ENCODE measurements at places on chromosomes 2 and 18. TPM values are rescaled to one million over a fixed set of nuclear protein-coding genes. Genes with fewer than 3 reads are reported as not detected.

- DNase-seq = no peak
Observed at GRCh38 chr18:46110406-46110805, 6.2 kb downstream of the HAUS1 start.

The KLHL29 gene
- 3.4 TPM for total RNA-seq

DNA sequence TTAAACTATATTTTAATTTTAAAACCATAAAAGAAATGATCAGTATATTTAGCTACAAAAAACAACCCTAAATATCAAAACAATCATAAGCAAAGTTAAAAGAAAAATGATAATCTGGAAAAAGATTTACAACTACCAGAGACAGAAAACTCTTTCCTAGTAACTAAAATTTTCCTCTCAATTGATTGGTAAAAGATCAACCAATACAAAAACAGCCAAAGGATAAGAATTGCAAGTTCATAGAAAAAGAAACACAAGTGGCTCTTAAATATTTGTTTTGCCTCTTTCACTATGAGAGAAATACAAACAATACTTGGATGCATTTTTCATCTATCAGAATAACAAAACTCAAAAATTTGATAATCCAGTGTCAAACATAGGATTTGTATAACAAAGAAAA lies 101.8 kb upstream of the ZC3H15 start:
- no peak for DNase-seq

DNA sequence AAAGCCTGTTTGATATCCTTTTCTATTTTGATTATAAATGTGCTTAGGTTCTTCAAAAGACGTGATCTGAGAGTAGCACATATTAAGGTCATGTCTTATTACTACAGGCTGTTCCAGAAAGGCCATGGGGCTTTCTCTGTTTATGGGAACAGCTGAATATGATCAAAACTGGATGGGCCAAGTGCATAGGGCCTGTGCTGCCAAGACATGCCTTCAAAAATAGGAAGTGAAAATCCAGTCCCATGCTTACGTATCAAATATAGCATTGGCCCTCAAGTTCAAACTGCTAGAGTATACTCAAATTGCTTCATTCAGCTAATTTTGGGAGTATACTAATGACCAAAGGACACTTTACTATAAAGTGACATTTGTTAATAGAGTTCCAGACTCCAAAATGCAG lies 24.1 kb downstream of the SLC25A52 start:
- DNase-seq = peak; percentile 19

The STEAP3 gene
- total RNA-seq = 1.1 TPM

The SPATA3 gene
- not detected for total RNA-seq

DNA sequence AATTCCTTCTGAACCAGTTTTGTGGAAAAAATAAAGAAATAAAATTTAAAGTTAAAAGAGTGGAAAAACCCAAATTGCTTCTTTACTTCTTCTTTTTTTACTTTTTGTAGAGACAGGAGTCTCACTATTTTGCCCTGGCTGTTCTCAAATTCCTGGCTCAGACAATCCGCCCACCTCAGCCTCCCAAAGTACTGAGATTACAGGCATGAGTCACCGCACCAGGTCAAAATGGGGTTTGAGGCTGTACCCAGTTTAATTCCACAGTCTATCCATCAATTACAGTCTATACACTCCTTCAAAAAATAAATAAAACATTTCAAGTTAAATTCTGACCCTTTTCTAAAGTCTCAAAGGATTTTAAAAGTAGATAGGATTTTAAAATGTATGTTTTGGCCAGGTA lies 120.3 kb downstream of the FAM161A start:
- DNase-seq = no peak

DNA sequence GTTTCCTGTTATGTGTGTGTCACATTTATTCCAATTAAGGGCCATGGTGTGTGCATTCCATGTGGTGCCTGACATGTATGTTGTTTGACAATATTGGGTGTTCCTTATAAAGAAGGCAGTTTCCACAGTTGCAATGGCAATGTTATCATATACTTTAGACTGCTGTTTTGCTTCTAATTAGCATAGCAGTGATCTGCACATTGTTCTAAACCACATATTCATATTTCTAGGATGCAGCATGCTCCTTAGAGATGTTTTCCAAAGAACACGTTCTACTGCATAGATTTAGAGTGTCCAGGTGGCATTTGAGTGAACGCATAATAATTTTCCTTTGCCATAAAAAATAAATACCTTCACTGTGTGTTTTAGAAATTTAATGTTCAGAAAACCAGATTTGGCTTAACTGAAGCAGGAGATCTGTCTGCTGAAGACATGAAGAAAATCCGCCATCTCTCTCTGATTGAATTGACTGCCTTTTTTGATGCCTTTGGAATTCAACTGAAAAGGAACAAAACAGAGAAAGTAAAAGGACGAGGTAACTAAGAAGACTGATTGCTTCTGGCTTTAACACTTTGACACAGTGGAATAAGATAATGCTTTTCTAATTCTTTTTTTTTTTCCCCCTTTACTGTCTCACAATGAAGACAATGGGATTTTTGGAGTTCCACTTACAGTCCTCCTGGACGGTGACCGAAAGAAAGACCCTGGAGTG lies 143.7 kb downstream of the ARHGAP28 start:
- no peak for DNase-seq

The VWA3B gene
- total RNA-seq = not detected

GRCh38 chr2:16632598-16632997 lies 33.0 kb downstream of the CYRIA start:
- no peak for DNase-seq

GRCh38 chr2:69616755-69617154 lies 26.8 kb downstream of the AAK1 start:
- DNase-seq = no peak

GRCh38 chr2:182318466-182319220 lies 108.2 kb downstream of the PDE1A start:
- no peak for DNase-seq

DNA sequence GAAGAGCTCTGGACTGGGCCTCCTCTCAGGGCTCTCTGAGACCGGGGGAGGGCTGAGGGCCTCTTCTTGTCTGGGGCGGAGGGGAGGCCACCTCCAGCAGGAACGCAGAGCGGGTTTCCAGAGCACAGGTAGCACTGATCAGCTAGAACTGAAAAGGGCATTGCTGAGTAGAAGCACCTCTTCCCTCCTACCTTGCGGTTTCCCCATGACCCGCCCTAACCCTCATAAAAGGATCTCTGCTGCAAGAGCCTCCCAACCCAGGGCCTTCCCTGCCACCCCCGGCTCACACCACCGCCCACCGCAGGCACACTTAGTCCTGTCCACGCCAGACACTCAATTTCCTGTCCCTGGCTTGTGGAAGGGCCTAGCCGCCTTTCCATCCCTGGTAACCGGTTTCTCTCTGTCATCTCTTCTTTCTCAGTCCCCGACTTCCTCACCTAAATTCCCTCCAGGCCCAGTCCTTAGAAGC lies 966 bp downstream of the ADCY3 start:
- DNase-seq = peak; percentile 45

DNA sequence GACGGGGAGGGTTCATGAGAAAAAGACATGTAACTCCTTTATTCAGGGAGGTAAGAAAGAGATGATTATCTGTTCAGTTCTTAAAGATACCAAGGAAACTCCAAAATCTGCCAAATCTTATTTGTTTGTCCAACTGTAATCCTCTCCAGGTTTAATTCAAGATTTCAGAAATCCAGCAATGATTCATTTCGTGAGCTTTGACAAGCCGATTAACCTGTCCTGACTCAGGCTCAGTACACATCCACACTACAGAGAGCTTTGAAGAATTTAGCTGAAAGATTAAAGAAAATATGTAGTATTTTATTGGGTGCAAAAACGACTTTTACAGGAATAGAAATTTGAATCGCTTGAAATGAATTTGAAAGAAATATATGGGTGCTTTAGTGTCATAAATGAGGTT lies 1.1 kb downstream of the SPAG16 start:
- DNase-seq = no peak

DNA sequence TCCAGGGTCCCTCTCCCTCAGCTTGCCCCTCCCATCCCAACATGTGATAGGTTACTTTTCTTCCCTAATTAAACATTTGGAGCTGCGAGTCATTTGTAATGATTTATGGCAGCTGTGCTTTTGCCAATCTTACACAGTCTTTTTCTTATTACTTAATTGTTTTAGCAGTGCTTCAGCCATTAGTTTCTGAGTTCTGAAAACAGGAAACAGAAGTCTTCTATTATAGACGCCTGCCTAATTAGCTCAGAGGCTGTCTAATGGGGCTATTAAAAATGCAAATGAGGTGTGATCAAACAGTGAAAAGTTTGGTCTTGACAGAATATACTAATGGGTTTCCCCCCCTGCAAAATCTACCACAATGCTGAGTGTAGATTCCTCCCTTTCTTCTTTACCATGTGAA lies 388.3 kb upstream of the CELF4 start:
- no peak for DNase-seq

The G6PC2 gene
- total RNA-seq = not detected

DNA sequence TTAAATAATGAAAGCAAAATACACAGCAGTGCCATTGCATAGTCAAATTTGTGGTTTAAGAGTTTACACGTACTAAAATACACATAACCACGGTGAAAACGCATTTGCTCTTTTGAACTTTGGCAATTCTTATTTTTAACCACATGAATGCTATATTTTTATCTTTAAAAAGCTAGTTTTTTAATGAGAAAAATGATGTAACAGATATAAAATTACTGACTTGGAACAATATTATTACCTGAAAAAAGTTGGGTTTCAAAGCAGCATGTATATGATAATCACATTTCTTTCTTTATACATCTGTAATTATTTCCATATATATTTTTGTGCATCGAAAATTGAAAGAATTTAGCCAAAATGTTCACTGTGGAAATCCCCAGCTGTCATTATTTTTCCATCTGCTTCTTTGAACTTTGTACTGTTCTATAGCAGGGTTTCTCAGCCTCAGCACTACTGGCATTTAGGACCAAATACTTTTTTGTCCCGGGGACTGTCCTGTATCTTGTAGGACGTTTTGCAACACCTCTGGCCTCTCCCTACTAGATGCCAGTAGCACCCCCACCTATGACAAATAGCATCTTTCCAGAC lies 75.9 kb upstream of the CAB39 start:
- no peak for DNase-seq

DNA sequence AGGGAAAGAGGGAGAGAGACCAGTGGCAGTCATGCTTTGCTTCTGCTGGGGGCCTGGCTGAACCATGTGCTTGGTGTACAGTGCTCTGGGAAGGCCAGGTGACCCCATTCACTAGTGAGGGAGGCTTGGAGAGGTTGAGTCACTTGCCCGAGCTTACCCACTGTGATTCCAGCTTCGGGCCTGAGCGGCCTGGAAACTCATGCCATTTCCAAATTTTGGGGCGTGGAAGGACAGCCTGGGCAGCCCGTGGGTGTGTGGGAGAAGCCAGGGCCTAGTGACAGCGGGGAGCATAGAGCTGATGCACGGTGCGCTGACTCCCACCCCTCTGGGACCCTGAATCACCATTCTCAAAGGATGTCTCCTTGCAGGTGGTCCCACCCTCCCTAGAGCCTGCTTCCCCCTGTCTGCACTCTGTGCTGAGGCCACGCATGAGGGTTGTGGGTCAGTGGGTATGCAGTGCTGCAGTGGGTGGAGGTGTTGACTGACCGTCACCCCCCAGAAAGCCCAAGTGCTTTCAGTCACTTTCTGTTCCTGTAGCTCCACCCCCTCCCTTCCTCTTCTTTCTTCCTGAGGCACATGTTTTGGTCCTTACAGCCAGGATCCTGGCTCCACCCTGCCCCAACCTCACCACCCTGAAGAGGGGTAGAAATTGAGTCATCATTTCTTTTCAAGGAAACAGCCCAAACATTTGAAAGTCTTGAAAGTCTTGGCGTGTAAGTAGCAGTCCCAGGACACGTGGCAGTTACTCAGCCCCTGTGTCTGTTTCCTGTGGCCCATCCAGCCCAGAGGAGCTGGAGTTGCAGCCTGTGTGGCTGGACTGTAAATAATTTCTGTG lies 69.3 kb upstream of the MCFD2 start:
- DNase-seq = peak; percentile 52

DNA sequence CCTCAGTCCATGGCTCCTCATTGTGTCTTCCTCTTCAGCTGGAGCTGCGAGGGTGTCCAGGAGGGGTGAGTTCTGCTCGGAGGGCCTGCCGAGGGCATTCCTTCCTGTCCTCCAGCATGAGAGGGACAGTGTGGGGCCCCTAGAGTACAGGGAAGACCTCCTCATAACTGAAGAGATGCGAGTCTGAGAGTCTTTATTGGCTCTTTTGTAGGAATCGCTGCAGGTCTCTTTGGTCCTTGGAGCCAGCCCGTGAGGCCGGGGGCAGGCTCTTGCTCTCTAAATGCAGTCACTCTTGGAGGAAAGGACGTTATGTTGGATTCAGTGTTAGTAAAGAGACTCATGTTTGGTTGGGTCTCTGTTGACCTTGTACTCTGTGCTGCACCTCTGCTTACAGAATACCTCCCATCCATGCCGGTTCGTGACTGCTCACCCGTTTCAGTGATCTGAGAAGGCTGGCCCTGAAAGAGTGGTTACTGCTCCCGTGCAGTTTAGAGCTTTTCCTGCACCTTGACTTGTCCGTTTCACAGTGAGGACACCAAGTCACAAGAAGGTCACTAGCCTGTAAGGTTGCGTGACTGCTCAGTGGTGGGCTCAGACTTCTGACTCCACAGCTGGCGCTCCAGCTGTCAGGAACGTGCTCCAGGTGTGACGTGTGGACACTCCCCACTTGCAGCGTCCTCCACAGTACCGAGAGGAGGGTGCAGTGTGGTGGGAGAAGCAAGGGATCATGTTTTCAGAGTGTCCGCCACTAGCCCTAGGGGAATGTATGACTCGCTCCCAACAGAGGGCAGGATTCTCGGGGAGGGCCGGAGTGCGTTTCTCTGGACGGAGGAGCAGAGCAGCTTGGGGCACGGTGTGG lies 7.8 kb downstream of the ATG4B start:
- DNase-seq = no peak

The UGT1A5 gene
- not detected for total RNA-seq

The RAPGEF4 gene
- not detected for total RNA-seq

DNA sequence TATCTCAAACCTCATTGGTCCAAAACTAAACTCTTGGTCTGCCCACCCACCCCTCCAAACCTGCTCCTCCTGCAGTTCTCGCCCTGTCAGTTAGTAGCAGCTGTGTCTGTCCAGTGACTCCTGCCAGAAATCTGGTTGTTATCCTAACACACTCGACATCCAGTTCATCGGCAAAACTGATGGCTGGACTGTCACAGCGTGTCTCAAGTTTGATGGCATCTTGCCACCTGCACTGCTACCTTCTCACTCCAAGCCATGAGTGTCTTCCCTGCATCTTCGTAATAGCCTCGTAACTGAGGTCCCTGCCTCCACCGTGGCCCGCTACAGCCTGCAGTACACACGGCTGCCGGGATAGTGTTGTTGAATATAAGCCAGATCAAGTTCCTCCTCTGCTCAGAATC lies 470.1 kb upstream of the RAB12 start:
- DNase-seq = no peak

The TTC32 gene
- 38.1 TPM for total RNA-seq

- peak; percentile 79 for DNase-seq
Observed at GRCh38 chr2:236545814-236546480, 23.7 kb upstream of the ACKR3 start.

DNA sequence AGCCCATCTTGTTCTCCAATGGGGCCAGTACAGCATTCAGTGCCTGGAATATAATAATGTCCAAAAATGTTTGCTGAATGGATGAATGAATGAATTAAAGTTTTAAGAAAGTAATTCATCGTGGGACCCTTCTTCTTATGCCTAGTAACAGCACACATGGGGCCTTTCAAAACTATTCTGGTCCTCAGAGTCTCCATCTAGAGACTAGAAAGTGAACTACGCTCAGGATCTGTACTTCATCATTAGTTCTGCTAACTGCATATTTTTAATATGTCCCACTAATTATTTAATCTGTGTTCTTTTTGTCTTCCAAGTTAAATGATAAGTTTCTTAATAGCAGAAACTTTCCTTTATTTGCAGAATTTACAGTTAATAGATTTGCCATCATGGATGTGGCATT lies 172.5 kb downstream of the SMAD2 start:
- DNase-seq = no peak

The PLEK gene
- 39.9 TPM for total RNA-seq

Measured in B cell (primary cell).